CD14-positive monocyte (primary cell): ENCODE measurements at places on chromosomes 7 and 10.
A peak's percentile ranks its signal among the peaks of the same experiment; 100 is the strongest.

DNA sequence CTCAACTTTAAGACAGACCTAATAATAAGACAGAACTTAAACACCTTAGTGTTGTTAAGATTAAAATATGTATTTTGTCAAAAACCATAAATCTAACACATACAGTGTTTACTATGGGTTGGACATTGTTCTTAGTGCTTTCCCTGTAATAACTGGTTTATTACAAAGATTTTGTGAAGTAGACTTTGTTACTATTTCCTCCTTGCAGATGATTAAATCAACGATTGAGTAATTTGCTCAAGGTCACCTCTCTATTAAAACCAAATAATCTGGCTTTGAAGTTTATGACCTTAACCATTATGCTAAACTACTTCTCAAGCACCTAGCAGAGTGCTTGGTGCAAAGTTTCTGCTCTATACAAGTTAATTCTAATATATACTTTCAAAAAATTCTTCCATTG, 102.7 kb upstream of the FAM3C start:
- no peak for DNase-seq

GRCh38 chr10:89301232-89301631, 614 bp upstream of the IFIT2 start:
- DNase-seq, result peak; percentile 77

DNA sequence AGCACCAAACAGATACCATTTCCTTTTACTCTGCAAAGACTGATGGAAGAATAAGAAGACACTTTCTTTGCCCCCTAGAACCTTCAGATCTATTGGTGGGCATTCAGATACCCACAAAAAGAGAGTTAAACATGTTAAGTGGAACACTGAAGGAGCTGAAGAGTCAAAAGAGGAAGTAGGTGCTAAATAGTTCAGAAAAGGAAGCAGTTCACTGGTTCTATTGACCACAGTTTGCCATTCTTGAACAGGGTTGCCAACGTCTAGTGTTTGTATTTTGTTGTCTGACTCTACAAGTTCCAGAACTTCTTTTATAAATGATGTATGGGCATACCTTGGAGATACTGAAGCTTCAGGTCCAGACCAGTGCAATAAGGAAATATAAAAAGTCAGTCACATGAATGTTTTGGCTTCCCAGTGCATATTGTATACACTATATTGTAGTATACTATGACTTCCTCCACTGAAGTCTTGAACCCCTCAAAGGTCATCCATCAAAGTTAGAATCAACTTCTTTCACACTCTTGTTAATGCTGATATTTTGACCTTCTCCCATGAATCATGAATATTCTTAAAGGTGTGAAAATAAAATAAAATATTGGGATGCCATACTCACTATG, 47.5 kb upstream of the AGR3 start:
- DNase-seq, result peak; percentile 48

DNA sequence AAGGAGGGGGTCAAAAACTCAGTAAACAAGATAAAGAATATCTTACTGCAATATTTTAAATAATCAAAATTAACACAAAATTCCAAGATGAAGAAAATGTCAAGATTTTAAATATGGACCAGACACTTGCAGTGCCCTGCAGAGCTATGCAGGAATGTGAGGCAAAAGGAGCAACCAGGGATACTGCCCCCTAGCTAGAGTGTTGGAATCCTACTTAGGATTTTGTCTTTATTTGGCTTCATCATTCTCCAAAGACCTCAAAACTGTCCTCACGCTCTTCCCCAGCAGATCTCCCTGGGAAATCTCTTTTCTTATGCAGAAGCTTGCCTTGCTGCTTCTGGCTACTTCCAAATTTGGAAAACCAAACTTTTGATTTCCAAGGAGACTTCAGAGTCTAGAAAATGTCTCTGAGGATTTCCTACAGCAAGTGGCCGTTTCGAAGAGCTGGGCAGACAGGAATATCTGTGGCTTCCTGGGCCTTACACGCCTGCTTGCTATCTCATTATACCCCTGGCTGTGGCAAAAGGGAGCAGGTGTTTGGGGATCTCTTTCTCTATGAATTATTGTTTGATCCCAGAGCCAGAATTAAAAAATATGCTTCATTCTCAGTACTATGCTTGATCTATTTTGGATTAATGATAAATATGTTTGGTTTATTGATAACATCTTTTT, 232.2 kb upstream of the BMPER start:
- no peak for DNase-seq

- DNase-seq, result no peak
Observed at GRCh38 chr10:100345570-100346330, 1.3 kb upstream of the SCD start.

DNA sequence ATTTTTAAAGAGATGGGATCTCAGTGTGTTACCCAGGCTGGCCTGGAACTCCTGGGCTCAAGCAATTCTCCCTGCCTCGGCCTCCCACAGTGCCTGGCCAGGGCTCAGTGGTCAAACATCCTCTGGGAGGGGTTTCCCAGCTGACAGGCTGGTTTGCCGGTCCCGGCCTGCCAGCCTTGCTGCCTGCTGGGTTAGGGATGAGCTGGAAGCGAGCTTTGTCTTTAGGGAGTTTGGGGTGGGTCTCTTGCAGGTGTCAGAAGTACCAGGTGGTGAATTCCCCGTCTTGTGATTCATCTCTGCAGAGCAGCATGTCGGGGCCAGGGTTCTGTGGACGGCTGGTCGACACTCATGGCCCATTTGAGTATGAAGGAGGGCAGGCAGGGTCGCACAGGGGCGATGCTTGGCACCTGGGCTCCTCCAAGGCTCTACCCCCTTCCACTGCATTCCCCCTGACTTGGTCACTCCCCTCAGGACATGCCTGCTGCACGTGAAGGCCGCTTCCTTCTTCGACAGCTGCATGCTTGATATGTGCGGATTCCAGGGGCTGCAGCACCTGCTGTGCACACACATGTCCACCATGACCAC, 30.3 kb downstream of the ZAN start:
- no peak for DNase-seq

DNA sequence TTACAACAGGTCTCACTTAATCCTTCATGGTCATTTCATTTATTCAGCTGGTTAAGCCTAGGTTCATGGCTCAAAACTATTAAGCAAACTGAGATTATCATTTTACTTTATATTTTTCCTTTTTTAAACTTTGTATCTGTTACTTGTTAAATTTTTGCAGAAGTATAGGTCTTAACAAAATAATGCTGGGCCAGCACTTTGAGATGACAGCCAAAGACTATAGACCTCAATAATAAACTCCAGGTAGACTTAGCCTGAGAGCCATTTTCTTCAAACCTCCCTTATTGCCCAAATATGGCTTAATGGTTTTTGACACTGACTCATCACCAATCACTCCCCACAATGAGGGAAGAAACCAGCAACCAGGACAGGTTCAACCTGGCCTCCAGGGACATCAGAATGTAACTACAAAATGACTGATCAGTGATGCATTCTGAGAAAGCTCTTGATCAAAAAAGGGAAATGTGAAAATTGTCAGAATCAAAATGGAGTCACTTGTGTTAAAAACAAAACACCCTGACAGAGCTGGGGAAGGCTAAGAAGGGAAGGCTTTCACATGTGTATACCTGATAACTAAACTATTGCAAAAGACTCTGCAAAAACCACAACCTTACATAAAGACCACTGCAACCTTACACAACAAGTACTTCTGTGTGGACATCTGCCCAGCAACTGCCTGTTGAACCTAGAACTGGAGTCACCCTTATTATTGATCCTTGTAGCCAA, 2.1 kb upstream of the CCDC126 start:
- DNase-seq, result no peak

- no peak for DNase-seq
Observed at GRCh38 chr7:85802211-85802610, 615.4 kb upstream of the SEMA3D start.

DNA sequence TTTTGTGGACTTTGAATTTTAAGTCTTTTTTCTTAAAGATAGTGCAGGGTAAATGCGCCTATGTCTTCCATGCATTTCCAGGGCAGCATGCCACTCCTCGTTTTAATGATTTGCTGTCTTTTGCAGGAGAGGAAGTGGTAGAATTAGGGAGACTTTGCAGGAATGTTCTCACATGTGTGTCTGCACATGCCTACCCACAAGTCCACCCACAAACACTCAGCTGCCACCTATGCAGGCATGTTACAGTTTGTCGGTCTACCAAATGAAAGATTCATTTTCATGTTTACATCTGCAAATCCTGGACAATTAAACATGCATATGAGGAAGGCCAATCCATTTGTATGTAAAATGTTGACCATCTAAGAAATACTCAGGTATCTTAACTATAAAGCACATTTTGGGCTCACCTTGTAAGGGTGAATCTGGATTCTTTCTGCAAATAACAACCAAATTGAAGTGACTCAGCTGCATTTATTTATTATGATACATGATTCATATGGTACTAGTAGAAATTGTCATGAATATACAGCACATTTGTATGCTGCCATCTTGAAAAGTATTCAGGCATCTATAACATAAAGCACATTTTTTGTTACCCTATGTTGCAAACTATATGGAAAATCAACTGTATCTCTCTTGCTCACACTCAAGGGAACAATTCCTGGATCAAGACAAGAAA, 4.7 kb upstream of the TEX36 start:
- no peak for DNase-seq

DNA sequence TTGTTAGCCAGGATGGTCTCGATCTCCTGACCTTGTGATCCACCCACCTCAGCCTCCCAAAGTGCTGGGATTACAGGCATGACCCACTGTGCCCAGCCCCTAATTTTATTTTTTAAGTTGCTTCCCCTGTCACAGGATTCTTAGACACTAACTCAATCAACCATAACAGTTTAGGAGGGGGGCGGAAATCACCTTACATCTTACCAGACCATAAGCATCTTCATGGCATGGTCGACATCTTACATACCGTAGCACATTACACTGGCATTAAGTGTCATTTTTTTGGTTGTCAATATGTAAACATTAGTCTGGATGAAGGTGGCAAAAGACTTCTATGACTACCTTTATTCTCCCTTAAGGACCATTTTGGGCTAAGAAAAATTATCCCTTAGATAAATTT, 95.6 kb downstream of the TRIM24 start:
- DNase-seq, result no peak

GRCh38 chr10:74587109-74587854, 239.1 kb upstream of the KAT6B start:
- no peak for DNase-seq

DNA sequence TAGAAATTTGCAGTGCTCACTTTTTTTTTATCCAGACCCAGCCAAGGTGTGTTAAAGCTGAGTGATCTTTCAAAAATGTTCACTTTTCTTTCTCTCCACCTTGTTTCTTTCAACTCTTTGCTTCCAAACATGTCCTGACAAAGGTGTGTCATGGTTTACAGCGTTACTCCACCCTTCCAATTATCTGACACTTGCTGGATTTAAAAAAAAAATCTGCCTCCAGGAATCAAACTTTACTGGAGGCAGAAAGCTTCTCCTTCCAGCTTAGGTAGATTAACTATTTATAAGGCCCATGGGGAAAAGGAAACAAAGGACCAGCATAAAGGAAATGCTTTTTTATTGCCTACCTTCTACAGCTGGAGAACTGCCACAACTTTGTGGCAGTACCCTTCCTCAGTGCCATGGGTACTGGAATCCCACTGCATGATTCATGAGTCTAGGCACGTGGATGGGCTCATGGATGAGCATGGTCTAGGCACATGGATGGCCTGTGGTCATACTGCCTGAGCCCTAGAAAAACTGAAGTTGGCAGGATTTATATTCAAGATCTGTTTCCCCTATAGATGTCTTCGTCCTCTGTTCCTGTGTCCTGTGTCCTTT, at the start of gene COL17A1:
Gene COL17A1, minus strand, starts transcription at position 80 of the 600 bp plus-strand sequence. CDS start 5,207 bp downstream, outside the sequence.
- no peak for DNase-seq

- no peak for DNase-seq
Observed at GRCh38 chr7:79806161-79806734, 328.4 kb upstream of the GNAI1 start.

DNA sequence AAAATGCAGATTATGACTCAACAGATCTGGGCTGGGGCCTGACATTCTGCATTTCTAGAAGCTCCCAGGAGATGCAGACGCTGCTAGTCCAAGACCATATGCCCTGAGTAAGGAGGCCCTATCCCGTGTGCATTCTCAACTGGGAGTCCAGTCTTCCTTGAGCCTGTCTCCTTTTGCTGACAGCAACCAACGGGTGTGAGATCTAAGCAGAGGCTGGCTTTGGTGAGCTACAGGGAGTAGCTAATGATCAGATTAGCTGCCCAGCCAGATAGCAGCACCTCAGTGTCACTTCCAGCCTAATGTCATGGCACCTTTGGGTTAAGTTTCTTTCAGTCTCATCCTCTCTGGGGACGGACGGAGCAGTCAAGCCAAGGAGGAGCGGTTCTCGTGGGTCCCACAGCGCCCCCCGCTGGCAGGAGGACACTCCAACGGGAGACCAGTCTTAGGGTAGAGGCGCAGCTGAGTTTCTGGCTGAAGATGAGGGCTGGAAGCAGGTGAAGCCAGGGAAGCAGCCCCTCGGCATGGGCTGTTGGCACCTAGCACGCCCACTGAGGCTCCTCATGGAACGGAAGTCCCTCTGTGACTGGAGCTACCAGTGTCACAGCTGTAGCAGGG, 154.0 kb downstream of the CCDC3 start:
- no peak for DNase-seq

- no peak for DNase-seq
Observed at GRCh38 chr10:79405221-79405994, 40.0 kb downstream of the ZCCHC24 start.

GRCh38 chr10:48459270-48460150, 145.4 kb downstream of the ARHGAP22 start:
- peak; percentile 15 for DNase-seq

GRCh38 chr7:147443942-147444341, 1146.6 kb upstream of the C7orf33 start:
- no peak for DNase-seq

DNA sequence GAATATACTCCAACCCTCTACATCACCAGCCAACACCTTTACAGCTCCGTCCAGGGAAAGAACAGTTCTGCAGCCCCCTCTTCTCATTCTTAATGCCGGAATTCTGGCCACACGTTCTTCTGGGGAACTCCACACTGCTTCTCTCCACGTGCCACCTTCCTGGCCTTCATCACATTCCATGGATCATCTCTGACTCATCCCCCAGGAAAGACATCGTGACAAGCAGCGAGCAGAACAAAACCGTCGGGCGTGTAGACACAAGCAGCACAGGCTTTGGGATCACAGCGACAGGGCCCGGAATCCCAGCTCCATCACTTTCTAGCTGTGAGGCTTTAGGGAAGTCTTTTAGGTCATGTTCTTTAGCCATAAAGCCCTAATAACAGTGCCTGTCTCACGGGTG, 590.3 kb upstream of the FOXK1 start:
- no peak for DNase-seq

DNA sequence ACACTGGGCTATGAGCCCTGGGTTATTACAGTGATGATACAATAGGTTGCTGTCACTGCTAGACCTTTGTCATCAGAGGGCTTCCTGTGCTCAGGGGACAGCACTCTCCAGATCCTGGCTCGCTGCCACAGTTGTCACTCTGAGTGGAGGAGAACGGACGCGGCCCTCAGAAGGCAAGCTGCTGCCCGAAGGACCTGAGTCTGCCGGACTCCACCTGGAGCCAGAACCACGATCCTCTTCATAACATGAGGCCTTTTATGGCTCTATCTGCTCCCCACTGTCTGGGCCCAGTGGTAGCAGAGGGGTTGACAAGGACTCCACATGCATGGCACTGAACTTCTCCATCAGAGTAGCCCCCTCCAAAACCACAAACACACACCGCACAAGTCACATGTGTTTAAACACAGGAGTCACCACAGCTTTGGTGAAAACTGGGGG, 94.7 kb upstream of the EFCAB10 start:
- peak; percentile 49 for DNase-seq
